ENCODE measurements at places on chromosomes 5 and 9.

- no peak for DNase-seq
Observed at GRCh38 chr9:132193227-132194124, 31.6 kb downstream of the NTNG2 start.

GRCh38 chr9:7154003-7154619 lies 396.3 kb downstream of the KDM4C start:
- no peak for DNase-seq

- DNase-seq: no peak
Observed at GRCh38 chr5:146529984-146530383, 14.0 kb upstream of the GPR151 start.

GRCh38 chr9:111900151-111900857 lies 3.7 kb downstream of the UGCG start:
- DNase-seq: no peak

- no peak for DNase-seq
Observed at GRCh38 chr5:94376672-94377345, 241.6 kb downstream of the KIAA0825 start.

DNA sequence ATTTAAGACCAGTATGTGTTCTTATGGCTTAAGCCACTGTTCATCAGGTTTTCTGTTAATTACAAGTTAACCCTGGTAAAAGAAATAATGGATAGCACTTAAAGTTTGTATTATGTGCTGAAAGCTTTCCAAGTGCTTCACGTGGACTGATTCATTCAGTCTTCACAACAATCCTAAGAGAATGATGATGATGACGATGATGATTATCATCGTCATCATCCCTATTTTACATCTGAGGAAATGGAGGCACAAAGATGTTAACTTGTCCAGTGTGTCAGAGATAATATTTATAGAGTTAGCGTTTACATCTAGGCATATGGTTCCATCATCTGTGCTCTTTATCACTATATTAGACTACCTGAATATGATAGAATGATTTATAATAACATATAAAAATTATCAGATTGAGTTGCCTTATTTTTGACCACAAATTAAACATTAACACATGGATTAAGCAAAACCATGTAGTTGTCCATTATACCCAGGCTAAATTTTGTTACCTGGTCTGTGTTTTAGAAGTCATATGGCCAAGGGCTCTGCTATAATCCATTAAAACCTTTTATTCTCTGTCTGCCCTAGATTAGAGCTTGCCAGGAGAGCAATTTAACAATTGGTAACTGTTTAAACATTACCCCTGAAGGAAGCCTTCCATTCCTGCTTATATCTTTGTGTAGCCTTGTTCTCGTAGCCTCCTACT lies 102.3 kb upstream of the MAP3K1 start:
- DNase-seq: no peak

DNA sequence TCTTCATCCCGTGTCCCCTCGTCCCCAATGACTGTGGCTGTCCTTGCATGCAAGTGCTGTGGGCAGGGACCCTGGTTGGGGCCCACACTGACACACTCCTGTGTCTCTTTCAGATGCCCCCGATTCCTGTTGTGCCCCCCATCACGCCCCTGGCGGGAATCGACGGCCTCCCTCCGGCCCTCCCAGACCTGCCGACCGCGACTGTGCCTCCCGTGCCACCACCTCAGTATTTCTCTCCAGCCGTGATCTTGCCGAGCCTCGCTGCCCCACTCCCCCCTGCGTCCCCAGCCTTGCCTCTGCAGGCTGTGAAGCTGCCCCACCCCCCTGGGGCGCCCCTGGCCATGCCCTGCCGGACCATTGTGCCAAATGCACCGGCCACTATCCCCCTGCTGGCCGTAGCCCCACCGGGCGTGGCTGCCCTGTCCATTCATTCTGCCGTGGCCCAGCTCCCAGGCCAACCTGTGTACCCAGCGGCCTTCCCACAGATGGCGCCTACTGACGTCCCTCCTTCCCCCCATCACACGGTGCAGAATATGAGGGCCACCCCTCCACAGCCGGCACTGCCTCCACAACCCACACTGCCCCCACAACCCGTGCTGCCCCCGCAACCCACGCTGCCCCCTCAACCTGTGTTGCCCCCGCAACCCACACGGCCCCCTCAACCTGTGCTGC lies 75.0 kb downstream of the WNK2 start:
- no peak for DNase-seq

GRCh38 chr5:87399720-87400119 lies 13.0 kb downstream of the CCNH start:
- DNase-seq: no peak

GRCh38 chr5:137115152-137115551 lies 384.0 kb downstream of the SPOCK1 start:
- DNase-seq: no peak

DNA sequence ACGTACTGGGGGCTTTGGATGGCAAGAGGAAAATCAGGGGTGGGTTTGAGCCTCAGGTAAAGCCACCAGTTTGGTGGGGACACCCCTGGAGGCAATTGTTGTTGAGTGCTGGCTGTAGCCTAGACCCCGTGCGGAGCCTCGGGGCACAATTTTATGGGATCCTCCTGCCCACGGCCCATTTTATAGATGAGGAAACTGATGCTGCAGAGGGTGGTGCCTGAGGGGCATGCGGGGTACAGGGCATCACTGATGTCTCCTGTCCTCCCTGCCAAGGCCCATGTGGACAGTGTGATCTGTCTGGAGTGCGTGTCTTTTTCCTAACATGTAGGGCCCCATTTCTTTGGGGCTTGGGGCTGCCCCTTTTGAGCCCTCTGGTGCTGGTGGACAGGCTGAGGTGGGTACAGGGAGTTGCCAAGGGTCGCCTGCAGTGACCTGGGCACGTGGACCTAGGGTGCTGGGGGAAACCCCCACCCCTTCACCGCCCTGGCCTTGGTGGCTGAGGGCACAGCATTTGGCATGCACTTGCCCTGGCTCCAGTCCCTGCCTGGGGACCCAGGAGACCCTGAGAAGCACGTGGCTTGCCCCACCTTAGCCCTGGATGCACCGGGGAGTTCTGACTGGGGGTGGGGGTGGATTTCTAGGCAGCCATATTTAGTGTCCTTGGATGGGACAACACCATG lies 22.1 kb downstream of the WNK2 start:
- DNase-seq: no peak

GRCh38 chr5:122673343-122673742 lies 101.5 kb upstream of the SNX2 start:
- DNase-seq: no peak

DNA sequence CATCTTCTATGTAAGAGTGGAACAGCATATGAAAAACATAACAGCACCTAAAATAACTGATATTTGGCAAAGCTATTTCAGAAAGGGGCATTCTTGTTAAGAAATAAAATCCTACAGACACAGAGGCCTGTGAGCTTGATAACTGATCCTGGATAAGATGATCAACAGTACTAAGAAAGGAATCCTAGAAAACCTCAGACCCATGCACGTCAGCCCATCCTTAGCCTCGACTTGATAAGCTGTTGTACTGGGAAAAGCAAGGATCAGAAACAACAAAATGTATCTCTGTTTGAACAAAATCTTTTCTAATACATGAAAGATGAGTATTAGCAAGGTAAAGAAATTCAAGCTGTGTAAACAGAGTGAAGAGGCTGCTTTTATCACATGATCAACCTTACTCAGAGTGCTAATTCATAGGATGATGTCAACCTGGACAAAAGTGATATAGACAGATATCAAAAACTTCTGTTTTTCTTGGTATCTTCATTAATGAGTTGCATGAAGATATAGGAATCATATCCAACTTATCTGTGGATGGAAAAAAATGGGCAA lies 15.2 kb downstream of the LIFR start:
- DNase-seq: no peak

DNA sequence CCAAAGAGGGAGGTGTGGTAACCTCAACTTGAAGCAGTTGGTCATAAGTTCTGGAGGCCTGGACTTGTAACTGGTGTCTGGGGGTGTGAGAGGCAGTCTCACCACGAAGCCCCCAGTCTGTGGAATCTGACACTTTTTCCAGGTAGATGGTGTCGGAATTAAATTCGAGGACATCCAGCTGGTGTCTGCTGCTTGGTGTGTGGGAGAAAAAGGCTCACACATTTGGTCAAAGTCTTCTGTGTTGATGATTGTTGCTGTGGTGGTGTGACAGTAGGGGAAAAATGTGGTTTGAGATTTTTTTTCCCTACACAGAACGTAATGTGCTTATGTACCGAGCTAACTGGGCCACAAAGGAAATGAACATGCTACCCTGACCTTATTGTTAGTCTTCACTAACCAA lies 251.9 kb downstream of the MAT2B start:
- DNase-seq: no peak

- DNase-seq: no peak
Observed at GRCh38 chr5:116358015-116358523, 216.6 kb downstream of the SEMA6A start.

DNA sequence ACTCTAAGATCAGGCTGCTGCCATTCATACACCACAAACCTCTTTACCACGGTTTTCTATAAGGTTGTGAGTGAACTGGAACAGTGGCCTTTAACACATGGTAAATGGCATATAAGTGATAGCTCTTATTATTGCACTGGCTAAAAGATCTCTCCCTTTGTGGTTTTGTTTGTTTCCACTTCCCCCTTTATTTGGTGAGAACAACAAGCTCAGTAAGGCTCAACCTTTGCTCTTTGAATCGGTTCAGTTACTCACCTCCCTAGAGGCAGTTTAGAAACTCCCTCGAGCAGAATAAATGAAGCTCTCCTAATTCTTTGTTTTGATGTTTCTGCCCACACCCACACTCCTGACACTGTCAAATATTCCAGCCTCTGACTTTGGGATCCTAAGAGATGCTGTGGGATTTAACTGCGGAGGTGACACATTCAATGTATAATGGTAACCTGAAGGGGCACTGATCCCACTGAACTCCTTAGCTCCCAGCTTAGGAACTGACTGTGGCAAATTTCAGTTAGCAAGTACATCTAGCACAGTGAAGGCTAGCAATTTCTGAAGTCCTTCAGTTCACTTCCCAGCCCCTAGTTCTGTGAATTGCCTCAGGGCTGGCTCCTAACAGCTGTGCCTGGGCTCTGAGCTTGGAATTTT lies 22.5 kb upstream of the RAD23B start:
- no peak for DNase-seq

DNA sequence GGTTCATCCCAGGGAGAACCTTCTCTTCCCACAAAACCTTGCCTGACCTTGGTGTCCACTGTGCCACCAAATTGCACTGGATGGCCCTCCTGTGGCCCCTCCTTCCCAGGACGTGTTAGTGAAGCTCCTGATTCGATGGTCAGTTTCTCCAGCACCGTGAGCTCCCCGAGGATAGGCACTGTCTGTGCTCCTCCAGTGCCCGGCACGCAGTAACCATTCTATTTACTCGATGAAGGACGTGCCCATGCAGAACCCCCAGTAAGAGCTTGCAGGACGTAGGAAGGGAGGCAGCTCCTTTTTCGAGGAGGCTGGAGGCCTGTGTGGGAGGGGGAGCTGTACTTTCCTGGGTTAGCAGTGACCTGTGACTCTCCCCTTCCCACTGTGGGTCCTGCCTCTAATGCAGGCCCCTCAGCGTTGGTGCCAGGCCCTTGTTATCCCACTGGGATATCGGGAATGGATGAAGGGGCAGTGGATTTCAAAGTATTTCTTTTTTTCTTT lies 39.6 kb downstream of the HABP4 start:
- DNase-seq: no peak

- no peak for DNase-seq
Observed at GRCh38 chr9:75088646-75089372, 495 bp downstream of the OSTF1 start.

Data from T-helper 17 cell (primary cell).